Bronchial epithelial cell (primary cell): ENCODE measurements at places on chromosomes 7 and 10. TPM values are rescaled to one million over a fixed set of nuclear protein-coding genes. Genes with fewer than 3 reads are reported as not detected.

Gene SUN3
- total RNA-seq = 0.51 and 0.79 TPM in 2 replicates

- DNase-seq = no peak
These were observed 7.5 kb downstream of the DUSP5 start for GRCh38 chr10:110505130-110505770.

GRCh38 chr10:33832124-33832787, 497.8 kb upstream of the NRP1 start:
- DNase-seq = no peak

DNA sequence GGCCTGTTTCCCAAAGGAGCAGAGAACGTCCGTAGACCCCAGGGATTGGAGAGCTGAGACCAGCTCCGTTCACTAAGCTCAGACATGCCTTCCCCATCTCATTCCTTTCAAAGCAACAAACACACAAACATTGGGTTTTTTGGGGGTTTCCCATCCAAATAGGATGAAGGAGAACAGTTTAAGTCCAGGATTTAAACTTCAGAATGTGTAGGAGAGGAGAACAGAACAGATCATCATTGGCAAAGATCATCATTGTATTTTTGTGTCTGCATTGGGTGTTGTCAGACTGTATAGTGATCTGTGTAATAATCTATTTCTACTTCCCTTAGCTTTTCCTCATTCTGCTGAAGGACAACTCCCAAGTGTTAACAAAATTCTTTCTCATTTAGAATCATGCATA, 177.9 kb downstream of the FANK1 start:
- no peak for DNase-seq

DNA sequence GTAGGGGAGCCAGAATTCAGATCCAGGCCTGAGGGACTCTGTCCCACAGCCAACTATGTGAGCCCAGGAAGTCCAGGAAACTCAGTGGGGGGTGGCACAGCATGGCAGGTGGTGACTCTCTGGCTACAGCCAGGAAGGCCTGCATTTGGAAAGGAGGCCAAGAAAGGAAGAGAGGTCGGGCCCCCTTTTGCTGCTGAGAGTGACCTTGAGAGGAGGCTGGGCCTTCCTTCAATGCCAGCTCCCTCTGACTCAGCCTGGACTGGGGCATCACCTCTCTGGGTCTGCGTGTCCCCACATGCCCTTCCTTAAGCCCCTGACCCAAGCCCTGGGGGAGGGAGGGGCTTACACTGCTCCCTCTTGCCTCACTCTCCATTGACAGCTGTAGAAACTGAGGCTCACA, 6.4 kb upstream of the MYL10 start:
- no peak for DNase-seq

DNA sequence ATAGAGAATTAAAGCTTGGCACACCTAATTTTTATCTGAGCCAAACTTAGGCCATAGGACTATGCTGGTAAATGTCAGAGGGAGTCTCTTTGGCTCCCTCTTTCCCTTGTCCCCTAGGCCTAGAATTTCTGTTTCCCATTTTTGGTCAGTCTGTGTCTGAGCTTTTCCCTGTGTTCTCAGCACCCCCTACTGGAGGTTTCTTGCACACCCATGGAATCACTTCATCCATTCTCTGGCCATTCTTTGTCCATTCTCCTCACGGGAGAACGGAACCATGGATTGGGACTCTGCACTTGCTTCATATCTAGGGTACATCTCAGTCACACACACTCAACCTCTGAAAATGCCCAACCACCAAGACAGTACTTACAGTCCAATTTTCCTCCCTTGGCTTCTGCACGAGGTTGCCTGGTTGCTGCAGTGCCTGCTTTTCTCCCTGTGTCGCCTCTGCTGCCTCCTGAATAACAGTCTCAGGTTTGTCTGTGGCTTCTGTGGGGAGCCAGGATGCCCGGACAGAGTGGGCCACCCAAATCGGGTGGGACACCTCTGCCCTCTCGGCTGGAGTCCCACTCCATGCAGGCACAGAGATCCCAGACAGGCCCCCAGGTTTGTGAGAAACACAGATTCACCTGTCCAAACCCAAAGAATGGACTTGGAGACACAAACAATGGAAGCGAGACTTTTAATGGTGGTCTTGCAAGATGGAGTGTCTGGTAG, 35.1 kb upstream of the DNAH11 start:
- peak; percentile 33 for DNase-seq

DNA sequence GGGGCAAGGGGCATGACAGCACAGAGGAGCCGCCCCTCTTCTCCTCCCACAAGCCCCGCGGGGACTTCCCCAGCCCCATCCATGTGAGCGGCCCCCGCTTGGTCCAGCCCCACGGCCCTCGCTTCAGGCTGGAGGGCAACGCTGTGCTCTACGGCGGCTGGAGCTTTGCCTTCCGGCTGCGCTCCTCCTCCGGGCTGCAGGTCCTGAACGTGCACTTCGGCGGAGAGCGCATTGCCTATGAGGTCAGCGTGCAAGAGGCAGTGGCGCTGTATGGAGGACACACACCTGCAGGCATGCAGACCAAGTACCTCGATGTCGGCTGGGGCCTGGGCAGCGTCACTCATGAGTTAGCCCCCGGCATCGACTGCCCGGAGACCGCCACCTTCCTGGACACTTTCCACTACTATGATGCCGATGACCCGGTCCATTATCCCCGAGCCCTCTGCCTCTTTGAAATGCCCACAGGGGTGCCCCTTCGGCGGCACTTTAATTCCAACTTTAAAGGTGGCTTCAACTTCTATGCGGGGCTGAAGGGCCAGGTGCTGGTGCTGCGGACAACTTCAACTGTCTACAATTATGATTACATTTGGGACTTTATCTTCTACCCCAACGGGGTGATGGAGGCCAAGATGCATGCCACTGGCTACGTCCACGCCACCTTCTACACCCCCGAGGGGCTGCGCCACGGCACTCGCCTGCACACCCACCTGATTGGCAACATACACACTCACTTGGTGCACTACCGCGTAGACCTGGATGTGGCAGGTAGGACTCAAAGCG, 5.1 kb downstream of the AOC1 start:
- DNase-seq = no peak
